ENCODE measurements at places on chromosomes 7 and 10. TPM values are rescaled to one million over a fixed set of nuclear protein-coding genes. Genes with fewer than 3 reads are reported as not detected.

Gene TBL2
- 94.4 TPM for total RNA-seq

Gene RNF148
- total RNA-seq: 0.10 TPM

Gene CYP2C19
- total RNA-seq: not detected

Gene LIPK
- total RNA-seq: not detected

Gene ABCC2
- 2.5 TPM for total RNA-seq

Gene CDC14C
- total RNA-seq: not detected

- no peak for DNase-seq
Observed at GRCh38 chr7:131879424-131879823, 323.0 kb upstream of the PODXL start.

DNA sequence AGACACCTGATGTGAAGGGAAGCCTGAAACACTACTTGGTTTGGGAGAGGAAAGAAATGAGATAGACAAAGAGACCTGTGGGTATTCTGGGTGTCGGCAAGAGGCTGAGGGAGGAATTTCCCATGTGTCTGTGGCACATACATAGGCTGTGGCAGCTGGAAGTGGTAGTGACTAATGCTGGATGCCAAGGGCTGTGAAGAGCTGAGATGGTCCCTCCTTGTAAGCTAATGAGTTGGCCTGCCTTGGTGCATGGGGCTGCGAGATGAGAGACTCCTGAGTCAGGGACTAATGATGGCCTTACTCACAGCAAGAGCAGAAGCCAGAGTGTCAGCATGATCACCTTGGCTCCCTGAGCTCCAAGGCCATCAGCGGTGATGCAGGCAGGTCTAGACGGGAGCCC is 119.0 kb upstream of the EEPD1 start:
- DNase-seq: no peak

DNA sequence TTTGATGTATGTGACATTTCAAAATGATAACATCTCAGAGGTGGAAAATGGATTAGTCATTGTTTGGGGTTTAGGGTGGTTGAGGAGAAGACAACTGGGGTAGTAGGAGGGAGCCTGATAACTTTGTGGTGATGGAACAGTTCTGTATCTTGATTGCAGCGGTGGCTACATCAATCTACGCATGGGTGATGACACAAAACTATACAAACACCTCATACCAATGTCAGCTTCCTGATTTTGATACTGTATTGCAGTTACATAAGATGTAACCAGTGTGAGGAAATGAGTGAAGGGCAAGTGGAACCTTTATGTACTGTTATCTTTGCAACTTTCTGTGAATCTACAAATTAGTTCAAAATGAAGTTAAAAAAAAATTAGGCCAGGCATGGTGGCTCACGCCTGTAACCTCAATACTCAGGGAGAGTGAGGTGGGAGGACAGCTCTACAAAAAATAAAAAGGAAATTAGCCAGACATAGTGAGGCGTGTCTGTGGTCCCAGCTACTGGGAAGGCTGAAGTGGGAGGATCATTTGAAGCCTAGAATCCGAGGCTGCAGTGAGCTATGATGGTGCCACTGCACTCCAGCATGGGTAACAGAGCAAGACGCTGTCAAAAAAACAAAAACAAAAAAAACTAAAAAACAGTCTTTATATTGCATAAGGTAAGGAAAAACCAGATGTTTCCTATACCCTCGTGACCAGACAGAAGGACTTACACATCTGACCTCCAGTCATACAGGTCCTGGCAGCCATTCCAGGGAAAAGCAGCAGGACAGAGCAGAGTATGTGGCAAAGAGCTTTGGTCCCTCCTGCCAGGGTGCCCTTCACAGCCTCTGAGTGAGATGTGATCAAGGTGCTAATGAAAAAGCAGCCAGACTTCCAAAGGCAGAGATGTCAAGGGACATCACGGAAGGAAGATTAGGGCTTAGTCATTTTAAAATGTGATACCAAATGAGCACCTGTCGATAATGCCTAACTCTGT is 50.8 kb downstream of the CYTH3 start:
- DNase-seq: no peak

DNA sequence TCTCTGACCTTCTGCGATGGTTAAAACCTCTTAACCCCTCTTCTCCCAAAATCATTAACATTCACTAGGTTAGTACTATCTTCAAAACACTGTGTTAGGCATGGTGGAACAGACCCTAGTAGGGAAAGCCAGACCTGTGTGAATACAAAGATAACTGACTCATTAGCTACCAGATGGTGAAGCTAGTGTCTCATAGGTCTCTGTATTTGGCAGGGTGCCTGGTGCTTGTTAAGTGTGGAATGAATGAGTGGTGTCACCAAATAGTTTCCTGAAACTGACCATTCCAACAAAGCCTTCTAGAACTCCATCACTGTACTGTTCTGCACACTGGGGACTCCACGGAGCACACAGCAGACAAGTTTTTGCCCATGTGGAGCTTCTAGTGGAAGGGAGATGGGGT is 27.7 kb upstream of the TM9SF3 start:
- peak; percentile 49 for DNase-seq

Measured in HT-29 (cell line).